Left ventricle myocardium inferior (tissue), 1 donor: ENCODE measurements at places on chromosomes 5 and 9. TPM values are rescaled to one million over a fixed set of nuclear protein-coding genes. Genes with fewer than 3 reads are reported as not detected.

DNA sequence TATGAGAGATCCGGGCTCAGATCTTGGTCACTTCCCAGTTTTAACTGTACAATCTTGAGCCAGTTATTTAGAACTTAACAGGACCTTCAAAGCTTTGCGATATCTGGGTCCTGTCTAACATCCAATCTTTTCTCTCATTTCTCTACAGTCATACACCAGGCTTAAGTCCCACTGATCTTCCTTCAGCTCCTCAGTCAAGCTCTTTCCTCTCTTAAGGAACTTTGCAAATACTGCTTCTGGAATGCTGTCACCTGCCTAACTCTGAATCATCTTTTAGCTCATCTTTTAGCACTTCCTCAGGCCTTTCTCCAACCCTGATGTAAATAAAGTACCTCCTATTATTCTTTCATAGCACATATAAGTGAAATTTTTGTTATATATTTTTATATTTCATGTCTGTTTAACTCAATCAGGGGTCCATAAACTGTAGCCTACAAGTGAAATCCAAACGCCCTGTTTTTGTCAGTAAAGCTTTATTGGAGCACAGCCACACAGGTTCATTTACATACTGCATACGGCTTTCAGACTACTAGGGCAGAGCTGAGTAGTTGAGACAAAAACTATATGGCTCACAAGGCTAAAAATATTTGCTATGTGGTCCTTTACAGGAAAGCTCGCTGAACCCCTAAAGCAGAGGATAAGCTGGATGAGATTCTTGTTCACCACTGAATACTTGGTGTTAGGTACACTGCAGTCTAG, 63.5 kb downstream of the MEF2C start:
- no peak for DNase-seq

DNA sequence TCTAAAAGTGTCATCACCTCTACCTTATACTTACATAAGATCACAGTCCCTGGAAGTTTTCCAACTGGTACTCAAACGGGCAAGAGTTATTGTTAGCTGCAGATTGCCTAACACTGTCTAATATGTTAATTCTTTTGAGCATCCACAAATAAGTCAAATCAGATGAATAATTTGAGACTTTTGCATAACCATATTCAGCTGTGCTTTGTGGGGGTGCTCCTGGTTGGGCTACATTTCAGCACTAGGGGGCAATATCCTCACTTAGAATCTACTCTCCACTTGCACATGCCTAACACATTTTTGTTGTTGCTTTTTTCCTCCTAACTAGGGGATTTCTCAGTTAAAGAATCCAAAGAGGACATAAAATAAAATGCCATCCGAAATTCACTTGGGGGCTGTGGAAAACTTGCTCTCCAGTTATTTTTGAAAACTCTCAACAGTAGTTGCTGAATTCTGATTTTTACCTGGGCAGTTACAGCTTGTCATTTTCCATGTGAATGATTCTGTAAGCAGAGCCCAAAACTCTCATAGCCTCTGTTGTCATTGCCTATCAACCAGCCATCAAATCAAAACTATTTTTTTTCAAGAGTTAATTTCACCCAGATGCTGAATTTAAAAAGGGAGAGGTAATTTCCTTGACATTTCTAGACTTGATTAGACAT, 71.5 kb downstream of the TRIM36 start:
- no peak for DNase-seq

DNA sequence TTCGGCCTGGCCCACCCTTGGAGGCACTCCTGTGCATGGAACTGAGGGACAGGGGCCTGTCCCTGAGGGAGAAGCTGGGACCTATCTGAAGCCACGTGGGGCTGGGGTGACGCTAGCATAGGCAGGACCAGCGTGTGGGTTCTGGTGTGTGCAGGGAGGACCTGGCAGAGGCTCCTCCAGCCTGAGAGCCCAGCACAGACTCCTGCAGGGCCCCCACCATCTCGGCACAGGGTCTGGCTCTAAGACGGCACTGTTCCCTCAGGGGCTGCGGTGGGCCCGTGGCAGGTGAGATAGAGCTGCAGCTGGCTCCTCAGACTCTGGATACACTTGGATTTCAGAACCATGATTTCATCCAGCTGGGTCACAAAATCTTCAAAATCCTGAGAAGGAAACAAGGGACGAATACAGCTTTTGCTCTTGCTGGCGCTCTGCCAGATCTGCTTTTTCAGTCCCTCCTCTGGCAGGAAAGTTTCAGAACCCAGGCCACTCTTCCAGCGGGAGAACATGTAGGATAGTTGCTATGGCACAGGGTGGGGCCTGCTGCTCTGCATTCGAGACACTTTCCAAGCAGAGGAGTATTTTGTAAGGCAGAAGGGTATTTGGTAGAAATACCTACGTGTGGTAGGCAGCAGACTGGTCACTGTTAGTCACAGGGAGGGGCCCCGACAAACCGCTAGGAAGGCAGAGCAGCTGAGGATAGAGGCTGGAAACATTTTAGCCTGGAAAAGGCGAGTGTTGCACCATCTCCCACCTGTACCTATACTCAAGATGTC, 74.7 kb downstream of the KIF24 start:
- peak; percentile 41 for DNase-seq

- DNase-seq = peak; percentile 20
Observed at GRCh38 chr5:58268268-58268667, 191.6 kb downstream of the PLK2 start.

- DNase-seq = no peak
Observed at GRCh38 chr5:17115855-17116254, 101.6 kb upstream of the BASP1 start.

DNA sequence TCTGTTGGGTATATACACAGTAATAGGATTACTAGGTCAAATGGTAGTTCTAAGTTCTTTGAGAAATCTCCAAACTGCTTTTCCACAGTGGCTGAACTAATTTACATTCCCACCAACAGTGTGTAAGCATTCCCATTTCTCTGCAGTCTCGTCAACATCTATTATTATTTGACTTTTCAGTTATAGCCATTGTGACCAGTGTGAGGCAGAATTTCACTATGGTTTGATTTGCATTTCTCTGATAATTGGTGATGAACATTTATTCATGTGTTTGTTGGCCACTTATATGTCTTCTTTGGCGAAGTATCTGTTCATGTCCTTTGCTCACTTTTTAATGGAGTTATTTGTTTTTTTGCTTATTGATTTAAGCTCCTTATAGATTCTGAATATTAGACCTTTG, 596.2 kb upstream of the DAB2 start:
- no peak for DNase-seq

PCDHGB2 gene
- total RNA-seq = 8.8 TPM

DMGDH gene
- 2.4 TPM for total RNA-seq

GRM6 gene
- total RNA-seq = not detected
